Tongue (tissue), 3 donors: ENCODE measurements at places on chromosomes 1 and 21. TPM values are rescaled to one million over a fixed set of nuclear protein-coding genes. Genes with fewer than 3 reads are reported as not detected.

The TEX35 gene
- total RNA-seq: not detected

The C8B gene
- total RNA-seq: not detected

The CLCNKA gene
- 0.41 TPM for total RNA-seq

The TSPAN2 gene
- total RNA-seq: 14.0 TPM

The LINGO4 gene
- 0.41 TPM for total RNA-seq

The SLFNL1 gene
- 1.1 TPM for total RNA-seq

The SLC16A4 gene
- total RNA-seq: 10.8 TPM

The FMO2 gene
- 2.6 TPM for total RNA-seq

The CYP2J2 gene
- 24.1 TPM for total RNA-seq

The ZNF362 gene
- total RNA-seq: 11.4 TPM

The ATP1A2 gene
- total RNA-seq: 144 TPM

The DMBX1 gene
- total RNA-seq: not detected

The CNR2 gene
- not detected for total RNA-seq

The PGLYRP3 gene
- 2.4 TPM for total RNA-seq

The SH3BP5L gene
- 20.9 TPM for total RNA-seq

The KIF17 gene
- total RNA-seq: 2.4 TPM

The TARDBP gene
- total RNA-seq: 218 TPM

The AMY1C gene
- total RNA-seq: 0.21 TPM

The GJA5 gene
- total RNA-seq: 15.4 TPM

The NHLH1 gene
- total RNA-seq: not detected

The PTPRC gene
- total RNA-seq: 17.1 TPM

The GUCA2A gene
- total RNA-seq: not detected

The RNF220 gene
- 52.0 TPM for total RNA-seq
